Stimulated activated CD8-positive, alpha-beta memory T cell treated with anti-CD3 and anti-CD28 coated beads, Interleukin-2, amount 100 ng/mL, for 48 hours (primary cell): ENCODE measurements at places on chromosomes 11 and 22.

GRCh38 chr22:31305194-31305593 is 12.9 kb upstream of the PIK3IP1 start:
- DNase-seq: no peak

- no peak for DNase-seq
Observed at GRCh38 chr11:45453721-45454120, 167.6 kb upstream of the SYT13 start.

DNA sequence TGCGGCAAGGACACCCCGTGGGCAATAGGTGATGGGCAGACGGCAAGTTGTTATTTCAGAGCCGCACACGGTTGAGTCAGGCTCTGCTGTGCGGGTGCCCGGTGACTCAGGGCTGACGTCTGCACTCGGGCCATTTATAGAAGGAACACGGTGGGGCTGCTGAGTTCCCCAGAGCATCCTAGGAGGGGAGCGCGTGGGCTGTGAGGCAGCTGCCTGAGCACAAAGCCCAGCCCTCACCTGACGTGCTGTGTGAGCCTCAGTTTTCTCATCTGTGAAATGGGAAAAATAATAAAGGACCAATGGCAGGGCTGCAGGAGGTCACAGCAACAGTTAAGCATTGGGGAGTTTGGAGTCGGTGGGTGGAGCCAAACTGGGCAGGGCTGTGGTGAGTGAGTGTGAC is 11.3 kb upstream of the RHOD start:
- DNase-seq: no peak

DNA sequence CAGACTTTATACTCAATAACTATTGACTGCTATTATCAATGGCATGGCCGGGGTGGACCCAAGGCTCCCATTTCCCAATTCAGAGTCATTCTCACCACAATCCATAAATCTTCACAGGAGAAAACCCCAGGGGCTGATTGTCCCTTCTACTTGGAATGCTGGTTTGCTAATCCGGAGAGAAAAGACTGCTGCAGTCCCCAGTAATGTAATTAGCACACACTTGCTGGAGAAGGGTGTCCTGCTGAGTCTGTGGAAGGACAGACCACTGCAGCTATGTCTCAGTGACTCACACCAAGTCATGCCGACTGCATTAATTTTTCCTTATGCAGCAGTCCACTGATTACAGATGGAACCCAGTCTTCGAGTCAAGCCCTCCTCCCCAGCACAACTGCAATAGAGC is 5.9 kb upstream of the ETS1 start:
- no peak for DNase-seq

- no peak for DNase-seq
Observed at GRCh38 chr22:29623553-29624169, 20.2 kb downstream of the NF2 start.

- DNase-seq: no peak
Observed at GRCh38 chr22:27808451-27809225, 7.1 kb upstream of the MN1 start.

DNA sequence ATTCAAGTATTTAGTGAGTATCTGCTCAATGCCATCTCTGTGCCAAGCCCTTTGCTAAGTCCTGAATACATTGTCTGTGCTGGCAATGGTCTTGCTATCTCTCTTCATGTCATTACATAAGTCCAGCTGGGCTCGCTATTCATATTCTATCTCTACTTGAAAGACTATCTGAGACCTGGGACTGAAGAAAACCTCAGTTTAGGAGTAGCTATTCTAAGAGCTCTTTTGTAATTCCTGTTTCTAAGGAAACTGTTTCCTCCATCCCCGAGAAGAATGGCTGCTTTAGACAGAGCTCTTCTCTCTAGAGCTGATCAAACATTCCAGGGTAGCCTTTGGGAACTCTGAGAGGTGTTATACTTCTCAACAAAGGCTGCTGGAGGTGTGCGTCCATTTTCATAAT is 33.0 kb downstream of the SLC17A6 start:
- DNase-seq: no peak

DNA sequence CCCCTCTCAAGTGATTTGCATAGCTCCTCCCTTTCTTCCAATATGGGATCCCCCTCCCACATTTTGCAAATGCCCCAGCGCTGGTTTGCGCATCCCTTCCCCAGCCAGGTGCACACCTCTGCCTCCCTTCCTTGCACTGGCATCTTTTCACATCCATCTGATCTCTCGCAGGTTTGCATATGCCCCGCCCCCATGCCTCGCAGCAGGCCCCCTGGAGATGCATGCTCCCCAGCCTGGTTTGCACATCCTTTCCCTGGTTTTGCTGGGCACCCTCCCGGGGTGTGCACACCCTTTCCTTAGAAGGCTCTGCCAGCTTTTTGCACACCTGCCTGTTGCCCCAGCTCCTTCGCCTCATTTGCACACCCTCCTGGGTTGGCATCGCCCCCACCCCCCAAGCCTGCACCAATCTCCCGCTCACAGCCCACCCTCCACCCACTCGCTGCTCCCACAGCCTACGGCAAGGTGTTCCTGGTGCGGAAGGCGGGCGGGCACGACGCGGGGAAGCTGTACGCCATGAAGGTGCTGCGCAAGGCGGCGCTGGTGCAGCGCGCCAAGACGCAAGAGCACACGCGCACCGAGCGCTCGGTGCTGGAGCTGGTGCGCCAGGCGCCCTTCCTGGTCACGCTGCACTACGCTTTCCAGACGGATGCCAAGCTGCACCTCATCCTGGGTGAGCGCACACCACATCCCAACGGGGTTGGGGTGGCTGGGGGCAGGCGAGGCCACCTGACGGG is 917 bp downstream of the RPS6KA4 start:
- DNase-seq: no peak

DNA sequence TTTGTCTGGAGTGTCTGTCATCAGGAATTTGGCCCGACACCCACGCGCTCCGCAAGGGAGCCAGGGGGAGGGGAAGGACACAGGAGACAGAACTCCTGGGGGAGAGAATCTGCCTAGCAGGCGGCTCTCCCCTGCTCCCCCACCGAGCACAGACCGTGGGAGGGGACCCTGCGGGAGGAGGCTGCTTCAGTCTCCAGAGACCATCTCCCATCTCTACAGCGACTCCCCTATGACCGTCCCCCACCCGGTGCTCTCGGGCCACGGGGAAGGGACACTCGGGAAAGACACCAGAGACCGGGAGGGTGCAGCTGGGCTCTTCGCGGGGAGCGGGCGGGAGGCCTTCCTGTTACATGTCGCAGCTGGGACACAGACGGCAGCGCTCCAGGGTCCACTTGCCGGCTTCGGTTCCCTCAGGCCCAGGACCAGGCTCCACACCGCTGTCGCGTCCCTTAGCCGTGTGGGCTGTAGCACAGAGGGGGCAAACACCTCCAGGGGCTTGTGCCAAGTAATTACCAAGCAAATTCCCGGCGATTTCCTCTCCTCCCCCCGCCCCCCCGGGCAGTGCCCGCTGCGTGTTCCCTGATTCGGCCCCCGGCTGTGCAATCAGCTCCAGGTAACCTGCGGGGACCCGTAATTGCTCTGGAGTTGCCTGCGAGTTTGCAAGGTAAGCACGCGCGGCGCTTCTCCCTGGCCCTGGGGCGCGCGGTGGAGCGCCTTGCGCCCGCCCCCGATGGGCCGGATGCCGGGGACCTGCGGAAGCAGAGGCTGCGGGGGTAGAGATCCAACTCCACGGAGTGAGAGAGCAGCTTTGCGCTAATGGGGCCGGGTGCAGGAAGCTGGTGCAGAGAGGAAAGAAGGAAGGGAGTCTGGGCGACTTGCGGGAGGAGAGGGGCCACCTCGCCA is 155.1 kb upstream of the CADM1 start:
- peak; percentile 3 for DNase-seq

GRCh38 chr22:28736301-28737155 is 5.1 kb downstream of the CHEK2 start:
- no peak for DNase-seq

GRCh38 chr11:67648140-67648795 is 2.3 kb downstream of the ACY3 start:
- DNase-seq: peak; percentile 27

GRCh38 chr11:69865707-69866106 is 46.5 kb upstream of the FGF3 start:
- no peak for DNase-seq

- DNase-seq: no peak
Observed at GRCh38 chr22:23216461-23217170, 36.3 kb downstream of the BCR start.

- no peak for DNase-seq
Observed at GRCh38 chr11:17408641-17409040, 20.2 kb upstream of the KCNJ11 start.

GRCh38 chr22:31933816-31934482 is 10.4 kb upstream of the YWHAH start:
- no peak for DNase-seq

- no peak for DNase-seq
Observed at GRCh38 chr22:47164514-47165337, 402.3 kb downstream of the TBC1D22A start.

DNA sequence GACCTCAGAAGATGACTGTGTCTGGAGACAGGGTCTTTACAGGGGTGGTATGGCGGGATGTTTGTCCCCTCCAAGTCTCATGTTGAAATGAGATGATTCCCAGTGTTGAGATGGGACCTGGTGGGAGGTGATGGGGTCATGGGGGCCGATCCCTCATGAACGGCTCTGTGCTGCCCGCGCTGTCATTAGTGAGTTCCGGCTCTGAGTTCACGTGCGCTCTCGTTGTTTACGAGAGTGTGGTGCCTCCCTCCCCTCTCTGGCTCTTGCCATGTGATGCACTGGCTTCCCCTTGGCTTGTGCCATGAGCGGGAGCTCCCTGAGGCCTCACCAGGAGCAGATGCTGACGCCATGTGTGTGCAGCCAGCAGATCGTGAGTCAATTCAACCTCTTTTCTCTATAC is 830.8 kb downstream of the TBC1D22A start:
- no peak for DNase-seq

DNA sequence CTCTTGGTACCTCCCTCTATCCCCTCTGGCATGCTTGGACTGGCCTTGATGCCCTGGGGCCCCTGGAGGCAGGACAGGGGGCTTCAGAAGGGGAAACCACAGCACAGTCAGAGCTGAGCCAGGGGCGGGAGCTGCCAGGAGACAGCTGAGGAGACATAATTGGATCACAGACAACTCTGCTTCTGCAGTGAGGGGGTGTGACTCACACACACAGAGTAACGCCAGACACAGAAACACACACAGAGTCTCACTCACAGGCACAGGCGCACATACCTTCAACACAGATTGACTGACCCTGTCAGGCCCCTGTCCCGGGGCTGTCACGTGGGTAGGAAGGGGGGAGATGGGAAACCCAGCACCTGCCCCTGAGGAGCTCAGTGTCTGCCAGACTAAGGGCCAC is 20.6 kb downstream of the STARD10 start:
- no peak for DNase-seq

GRCh38 chr22:38761202-38762162 is 5.7 kb upstream of the SUN2 start:
- DNase-seq: no peak

DNA sequence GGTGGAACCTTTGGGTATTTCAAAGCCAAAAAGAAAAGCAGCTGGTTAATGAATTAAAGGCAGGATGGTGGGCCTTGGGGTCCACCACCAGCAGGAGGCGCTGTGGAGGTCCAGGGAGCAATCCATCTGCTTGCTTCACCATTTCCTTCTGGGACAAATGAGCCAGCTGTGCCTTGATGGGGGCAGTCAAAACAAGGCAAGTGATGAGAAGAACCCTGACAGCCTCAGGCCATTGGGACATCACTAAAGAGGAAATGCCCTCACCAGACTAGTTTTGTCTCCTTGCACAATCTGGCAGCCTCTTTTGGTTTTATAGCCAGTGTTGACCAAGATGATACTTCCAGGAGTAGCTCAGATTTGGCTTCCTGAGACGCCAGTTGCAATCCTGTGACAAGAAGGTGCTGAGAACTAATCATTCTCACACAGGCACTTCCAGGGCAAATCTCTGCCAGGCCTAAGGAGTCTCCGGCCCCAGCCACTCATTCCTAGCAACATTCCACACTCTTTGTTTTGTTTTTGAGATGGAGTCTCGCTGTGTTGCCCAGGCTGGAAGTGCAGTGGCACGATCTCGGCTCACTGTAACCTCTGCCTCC is 38.2 kb upstream of the WEE1 start:
- peak; percentile 75 for DNase-seq

DNA sequence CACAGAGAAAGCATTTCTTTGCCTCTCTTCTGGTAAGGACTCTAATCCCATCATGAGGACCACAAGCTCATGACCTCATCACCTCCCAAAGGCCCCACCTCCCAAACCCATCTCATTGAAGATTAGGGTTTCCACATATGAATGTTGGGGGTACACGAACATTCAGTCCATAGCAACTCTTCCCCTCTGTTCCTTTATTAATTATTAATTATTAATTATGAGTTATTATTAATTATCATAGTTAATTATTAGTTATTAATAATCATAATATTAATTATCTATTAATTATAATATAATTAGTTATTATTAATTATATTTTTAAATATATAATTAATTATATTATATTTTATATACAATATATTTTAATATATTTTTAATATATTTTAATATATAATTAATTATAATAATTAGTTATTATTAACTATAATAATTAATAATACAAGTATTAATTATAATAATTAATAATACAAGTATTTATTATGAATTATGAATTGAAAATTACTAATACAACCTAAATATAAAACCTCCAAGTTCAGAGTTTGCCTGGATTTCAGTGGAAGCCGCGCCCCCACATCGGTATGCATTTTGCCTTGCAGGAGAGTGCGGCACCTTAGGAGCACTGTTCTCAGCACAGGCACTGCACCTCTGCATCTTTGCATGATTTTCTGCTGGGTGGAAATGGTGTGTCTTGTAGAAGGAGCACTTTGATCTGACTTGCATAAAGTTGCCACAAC is 128.0 kb upstream of the FGF3 start:
- DNase-seq: no peak

DNA sequence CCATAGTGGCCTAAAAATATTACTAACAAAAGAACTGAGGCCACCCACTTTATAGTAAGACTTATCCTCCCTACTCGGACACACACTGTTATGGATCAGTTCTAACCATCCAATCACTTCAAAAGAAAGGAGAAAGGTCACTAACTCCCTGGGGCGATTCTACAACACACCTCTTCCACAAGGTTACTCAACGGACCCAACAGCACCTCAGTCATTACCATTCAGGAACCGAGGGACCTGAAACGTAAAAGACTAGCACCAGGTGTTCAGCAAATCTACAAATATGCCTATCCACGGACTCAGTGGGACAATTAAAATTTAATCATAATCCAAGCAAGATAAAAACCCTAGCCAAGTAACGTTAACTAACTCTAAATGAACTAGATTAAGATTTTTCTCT is 1.6 kb downstream of the HNRNPUL2 start:
- no peak for DNase-seq

GRCh38 chr11:113549611-113550578 is 74.7 kb upstream of the DRD2 start:
- no peak for DNase-seq

- no peak for DNase-seq
Observed at GRCh38 chr11:84230402-84230801, 944.2 kb upstream of the CCDC90B start.

- peak; percentile 2 for DNase-seq
Observed at GRCh38 chr11:44823006-44823405, 96.2 kb downstream of the TSPAN18 start.

GRCh38 chr11:67271541-67272284 is 5.4 kb downstream of the GRK2 start:
- DNase-seq: peak; percentile 55

- no peak for DNase-seq
Observed at GRCh38 chr11:120839846-120840402, 184.0 kb upstream of the TBCEL start.

GRCh38 chr22:35231585-35232084 is 25.7 kb upstream of the HMGXB4 start:
- peak; percentile 55 for DNase-seq
